Aorta (tissue), 5 donors: ENCODE measurements at places on chromosomes 1 and 21. TPM values are rescaled to one million over a fixed set of nuclear protein-coding genes. Genes with fewer than 3 reads are reported as not detected.

DNA sequence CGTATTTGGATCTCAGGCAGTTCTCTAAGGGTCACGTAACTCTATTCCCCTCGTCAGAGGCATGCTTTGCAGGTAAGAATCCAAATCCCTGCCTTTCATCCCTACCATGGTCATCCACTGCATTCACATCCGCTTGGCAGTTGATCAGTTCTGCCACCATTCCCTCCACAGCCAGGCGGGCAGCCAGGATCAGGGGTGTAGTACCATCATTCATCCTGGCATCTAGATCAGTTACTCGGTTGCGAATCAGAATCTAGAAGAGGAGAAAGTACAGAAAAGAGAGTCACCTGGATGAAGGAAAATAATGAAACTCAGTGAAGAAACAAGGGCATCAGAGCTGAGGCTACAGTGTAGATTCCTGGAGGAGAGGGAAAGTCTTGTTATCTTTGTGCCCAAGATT, 22.0 kb upstream of the ADAM30 start:
- H3K4me3 ChIP-seq, result no peak overlapping the region
- no peaks in the 10 kb centered on the region for H3K4me1 ChIP-seq
- no peak overlapping the region for H3K27ac ChIP-seq
- peaks cover 22% of the 10 kb centered on the region for H3K36me3 ChIP-seq

- H3K4me3 ChIP-seq, result no peak overlapping the region
- no peaks in the 10 kb centered on the region for H3K4me1 ChIP-seq
- H3K27ac ChIP-seq, result no peak overlapping the region
- no peaks in the 10 kb centered on the region for H3K36me3 ChIP-seq
Measured at GRCh38 chr1:19468397-19468956, 16.9 kb downstream of the CAPZB start.

GRCh38 chr1:106717591-106717990, 338.9 kb upstream of the PRMT6 start:
- H3K36me3 ChIP-seq, result no peaks in the 10 kb centered on the region
- no peak for DNase-seq
- no peaks in the 10 kb centered on the region for H3K4me1 ChIP-seq
- no peak overlapping the region for H3K27ac ChIP-seq
- H3K27me3 ChIP-seq, result no peaks in the 10 kb centered on the region

GRCh38 chr1:77513839-77514763, 168.4 kb downstream of the ZZZ3 start:
- H3K4me3 ChIP-seq, result no peak overlapping the region
- no peaks in the 10 kb centered on the region for H3K27me3 ChIP-seq
- H3K4me1 ChIP-seq, result no peaks in the 10 kb centered on the region
- no peak for DNase-seq

Gene VWA5B1
- not detected for total RNA-seq

- DNase-seq, result no peak
- H3K4me3 ChIP-seq, result no peak overlapping the region
- no peaks in the 10 kb centered on the region for H3K27me3 ChIP-seq
Measured at GRCh38 chr21:38800924-38801744, 4.6 kb upstream of the ETS2 start.

Gene TCHH
- 0.27 TPM for total RNA-seq

- H3K36me3 ChIP-seq, result no peaks in the 10 kb centered on the region
- no peak for DNase-seq
- no peak overlapping the region for H3K4me3 ChIP-seq
Measured at GRCh38 chr1:1440262-1441001, 4.9 kb downstream of the VWA1 start.

DNA sequence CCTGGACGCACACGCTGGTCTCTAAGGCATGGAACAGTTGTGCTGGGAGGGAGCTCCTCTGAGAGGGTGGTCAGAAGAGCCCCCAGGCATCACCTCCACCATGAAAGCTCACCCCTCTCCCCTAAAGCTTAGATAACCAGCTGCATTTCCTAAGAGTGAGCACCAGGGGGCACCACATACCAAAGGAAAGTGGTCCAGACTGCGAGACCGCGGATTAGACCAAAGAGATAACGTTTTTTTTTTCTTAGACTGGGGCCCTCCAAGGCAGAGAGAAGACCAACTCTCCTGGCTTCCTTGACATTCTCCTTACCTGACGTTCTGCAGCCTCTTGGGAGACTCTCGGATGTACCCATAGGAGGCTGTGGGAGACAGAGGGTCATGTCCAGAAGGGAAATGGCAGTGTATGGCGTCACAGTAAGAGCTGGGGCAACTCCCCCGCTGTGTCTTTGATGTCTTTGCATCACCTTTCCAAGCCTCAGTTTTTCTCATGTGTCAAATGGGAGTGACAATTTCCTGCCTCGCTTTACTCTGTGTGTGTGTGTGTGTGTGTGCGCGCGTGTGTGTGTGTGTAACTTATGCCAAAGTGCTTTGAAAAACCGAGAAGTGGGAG, 12.3 kb upstream of the IFNLR1 start:
- H3K27me3 ChIP-seq, result no peaks in the 10 kb centered on the region
- H3K4me3 ChIP-seq, result no peak overlapping the region
- no peaks in the 10 kb centered on the region for H3K36me3 ChIP-seq
- H3K4me1 ChIP-seq, result no peaks in the 10 kb centered on the region
- DNase-seq, result peak; percentile 68

DNA sequence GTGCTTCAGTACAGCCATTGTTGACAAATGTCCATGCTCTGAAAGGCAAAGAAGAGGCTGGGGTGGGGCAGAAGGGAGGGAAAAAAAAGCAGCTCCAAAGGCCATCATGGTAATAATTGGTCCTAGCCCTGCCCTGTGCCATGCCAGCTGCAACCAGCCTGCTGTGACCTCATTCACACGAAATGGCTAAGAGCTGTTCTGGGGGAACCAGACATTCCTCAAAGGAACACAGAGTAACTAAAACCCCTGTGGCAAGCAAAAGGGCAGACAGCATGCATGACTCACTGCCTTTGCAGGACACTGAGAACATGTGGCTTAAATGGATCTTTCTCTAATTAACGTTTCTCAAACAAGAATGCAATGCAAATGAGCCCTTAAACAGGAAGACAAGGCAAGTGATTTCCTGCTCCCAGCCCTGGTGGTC, 42.3 kb downstream of the STYXL2 start:
- H3K27ac ChIP-seq, result no peak overlapping the region
- H3K36me3 ChIP-seq, result no peaks in the 10 kb centered on the region
- H3K27me3 ChIP-seq, result no peaks in the 10 kb centered on the region
- no peak for DNase-seq
- peaks cover 4% of the 10 kb centered on the region for H3K4me1 ChIP-seq
- no peak overlapping the region for H3K4me3 ChIP-seq

DNA sequence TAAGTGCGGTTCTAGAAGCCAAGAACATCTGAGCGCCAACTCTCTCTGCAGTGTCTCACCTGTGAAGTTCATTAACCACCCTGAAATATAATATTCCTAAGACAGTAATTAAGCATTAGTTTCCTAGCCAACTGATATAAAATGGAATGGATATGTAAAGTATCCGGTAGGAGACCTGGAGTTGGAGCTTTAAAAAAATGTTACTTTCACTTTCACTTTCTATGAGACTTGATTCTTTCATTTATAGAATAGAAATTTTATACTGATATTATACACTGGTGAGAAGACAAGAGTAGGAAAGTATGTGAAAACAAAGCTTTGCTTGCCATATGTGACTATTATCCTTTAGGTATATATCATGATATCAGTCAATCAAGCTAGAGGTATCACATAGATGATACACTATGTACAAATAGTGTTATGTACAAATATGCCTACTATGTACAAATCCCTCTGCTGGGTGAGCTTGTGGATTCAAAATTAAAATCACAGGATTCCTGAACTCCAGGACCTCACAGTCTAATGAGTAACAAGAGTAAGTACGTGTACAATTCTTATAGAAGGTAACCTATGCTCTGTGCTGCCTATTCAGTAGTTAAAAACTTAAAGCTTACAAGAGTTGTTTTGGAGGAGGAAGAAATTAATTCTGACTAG, 934.2 kb downstream of the TTLL7 start:
- H3K4me3 ChIP-seq, result peak overlapping the region; percentile 54
- H3K36me3 ChIP-seq, result no peaks in the 10 kb centered on the region
- DNase-seq, result no peak
- no peak overlapping the region for H3K27ac ChIP-seq

DNA sequence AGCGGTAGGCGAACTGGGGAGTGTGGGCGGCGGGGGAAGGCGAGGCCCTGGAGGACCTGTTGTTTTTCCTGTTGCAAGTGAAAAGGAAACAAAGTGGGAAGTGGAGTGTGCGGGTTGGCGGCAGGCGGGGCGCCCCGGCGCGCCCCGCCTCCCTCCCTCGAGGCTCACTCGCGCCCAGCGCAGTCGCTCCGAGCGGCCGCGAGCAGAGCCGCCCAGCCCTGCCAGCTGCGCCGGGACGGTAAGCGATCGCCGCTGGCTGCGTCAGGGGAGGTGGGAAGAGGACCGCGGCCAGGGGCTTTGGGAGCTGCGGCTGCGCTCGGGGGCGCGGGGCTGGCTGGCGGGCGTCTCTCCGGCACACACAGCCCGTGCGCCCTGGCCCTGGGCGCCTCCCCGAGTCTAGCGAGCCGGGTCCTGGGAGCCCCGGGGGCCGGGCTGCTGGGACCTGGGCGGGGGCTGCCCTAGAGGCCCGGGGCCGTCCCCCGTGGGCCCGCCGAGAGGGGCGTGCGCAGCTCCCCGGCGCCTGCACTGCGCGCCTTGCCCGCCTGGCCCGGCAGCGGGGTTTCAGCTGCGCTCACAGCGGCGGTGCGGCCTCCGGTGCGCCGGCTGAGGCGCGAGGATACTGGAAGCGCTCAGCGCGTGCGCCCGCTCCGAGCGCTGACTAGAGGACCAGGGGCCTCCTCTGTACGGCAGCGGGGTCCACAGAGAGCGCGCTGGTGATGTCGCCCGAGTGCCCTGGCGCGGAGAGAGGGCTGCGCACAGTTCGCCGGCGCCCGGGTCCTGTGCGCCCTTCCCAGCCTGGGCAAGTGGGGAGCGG, at the start of gene PIK3CD:
TSS of gene PIK3CD (plus strand) at position 167 of the 814 bp plus-strand sequence. CDS start 58,725 bp downstream, outside the sequence.
- DNase-seq, result peak; percentile 76
- H3K36me3 ChIP-seq, result no peaks in the 10 kb centered on the region

- H3K27ac ChIP-seq, result no peak overlapping the region
- H3K4me3 ChIP-seq, result no peak overlapping the region
- H3K4me1 ChIP-seq, result peaks cover 2% of the 10 kb centered on the region
Measured at GRCh38 chr1:183810121-183810520, 5.2 kb downstream of the RGL1 start.

Gene AMPD1
- not detected for total RNA-seq
